ENCODE measurements at places on chromosomes 1 and 21.

- peak; percentile 94 for DNase-seq
Observed at GRCh38 chr1:78340006-78340405, 150.8 kb upstream of the PTGFR start.

DNA sequence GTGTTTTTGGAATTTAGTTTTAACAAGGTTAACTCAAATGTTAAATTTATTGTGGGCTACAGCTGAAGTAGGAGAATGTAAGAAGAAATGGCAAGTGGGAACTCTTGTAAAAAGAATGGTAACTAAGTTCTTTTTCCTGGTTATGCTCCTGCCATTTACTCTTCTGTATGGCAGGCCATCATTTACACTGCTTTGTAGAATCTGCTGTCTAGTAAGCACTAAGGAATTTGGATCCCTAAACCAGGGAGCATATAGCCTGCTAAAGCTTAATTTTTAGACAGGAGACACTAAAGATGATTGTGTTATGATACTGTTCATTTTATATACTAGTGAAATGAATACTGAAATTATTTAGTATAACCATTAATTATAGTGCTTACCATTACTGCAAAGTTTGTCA, 85.3 kb downstream of the CAMTA1 start:
- DNase-seq, result no peak

DNA sequence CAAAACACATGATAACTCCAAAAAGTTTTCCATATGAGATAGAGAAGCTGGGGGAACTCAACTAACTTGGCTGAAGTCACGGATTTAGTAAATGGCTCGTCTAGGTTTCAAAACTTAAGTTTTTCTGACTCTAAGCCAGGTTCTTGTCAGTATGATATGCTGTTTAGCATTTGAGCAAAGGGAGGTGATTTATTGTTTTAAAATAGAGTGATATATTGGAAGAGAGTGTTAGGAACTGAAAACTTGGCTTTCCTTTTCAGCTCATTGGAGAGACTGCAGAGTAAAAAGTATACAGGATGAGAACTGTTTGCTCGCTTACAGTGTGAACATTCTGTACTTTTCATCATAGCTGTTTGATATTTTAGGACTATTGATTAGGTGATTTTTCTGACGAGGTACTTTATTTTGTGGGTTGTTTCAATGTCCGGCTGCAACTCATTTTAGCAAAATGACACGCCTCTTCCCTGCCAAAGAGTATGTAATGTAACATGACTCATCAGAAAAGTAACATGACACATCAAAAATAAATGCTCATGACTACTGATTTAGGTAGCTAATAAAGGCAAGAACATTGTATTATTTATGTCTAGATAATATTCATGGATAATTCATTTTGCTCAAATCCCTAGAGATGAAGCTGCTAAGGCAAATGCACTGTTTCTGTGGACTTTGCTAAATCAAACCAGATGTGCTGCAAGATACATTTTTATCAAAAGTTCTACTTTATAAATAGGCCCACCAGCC, 355.1 kb downstream of the GPATCH2 start:
- DNase-seq, result peak; percentile 89

GRCh38 chr1:19452221-19452663, 33.1 kb downstream of the CAPZB start:
- peak; percentile 76 for DNase-seq

- no peak for DNase-seq
Observed at GRCh38 chr1:189681252-189681919, 796.3 kb downstream of the BRINP3 start.
